CD4-positive, alpha-beta T cell treated with Interleukin-10 for 1 hour (primary cell): ENCODE measurements at places on chromosomes 6 and 20.

GRCh38 chr6:170128811-170129681 lies 161.8 kb downstream of the DLL1 start:
- no peak for DNase-seq

- no peak for DNase-seq
These were observed 398.5 kb downstream of the TAF4 start for GRCh38 chr20:61667056-61667792.

- DNase-seq: no peak
These were observed 69.3 kb downstream of the ALDH8A1 start for GRCh38 chr6:134880487-134881190.

GRCh38 chr20:36342331-36343120 lies 36.4 kb downstream of the DLGAP4 start:
- DNase-seq: no peak

DNA sequence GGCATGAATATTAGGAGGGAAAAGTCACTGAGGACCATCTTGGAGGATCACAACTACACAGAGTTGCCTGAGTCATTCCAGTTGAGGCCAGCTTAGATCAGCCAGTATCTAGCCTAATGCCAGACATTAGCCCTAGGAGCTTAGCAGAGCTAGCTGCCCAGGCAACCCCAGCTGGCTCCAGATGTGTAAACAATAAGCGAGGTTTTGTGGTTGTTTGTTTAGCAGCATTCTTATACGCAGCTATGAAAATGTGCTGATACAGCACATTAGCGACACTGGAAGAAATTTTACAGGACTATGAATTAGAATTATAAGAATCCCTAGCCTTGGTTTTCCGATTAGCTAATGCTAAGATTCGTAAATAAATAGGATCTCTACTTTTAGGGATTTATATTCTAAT lies 59.3 kb downstream of the BTBD3 start:
- DNase-seq: no peak

DNA sequence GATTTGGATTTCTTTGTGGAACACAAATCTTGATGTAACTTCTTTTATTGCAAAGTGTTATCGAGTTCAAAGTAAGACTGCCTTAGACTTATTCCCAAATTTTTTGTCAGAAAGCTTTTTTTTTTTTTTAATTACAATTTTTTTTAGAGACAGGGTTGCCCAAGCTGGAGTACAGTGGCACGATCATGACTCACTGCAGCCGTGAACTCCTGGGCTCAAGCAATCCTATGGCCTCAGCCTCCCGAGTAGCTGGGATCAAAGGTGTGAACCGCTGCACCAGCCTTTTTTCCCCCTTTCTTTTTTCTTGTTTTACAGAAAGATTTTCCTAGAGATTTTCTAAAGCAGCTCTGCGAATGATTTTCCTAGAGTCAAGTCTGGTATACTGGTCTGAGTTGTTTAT lies 2.8 kb downstream of the RIOK1 start:
- DNase-seq: no peak

DNA sequence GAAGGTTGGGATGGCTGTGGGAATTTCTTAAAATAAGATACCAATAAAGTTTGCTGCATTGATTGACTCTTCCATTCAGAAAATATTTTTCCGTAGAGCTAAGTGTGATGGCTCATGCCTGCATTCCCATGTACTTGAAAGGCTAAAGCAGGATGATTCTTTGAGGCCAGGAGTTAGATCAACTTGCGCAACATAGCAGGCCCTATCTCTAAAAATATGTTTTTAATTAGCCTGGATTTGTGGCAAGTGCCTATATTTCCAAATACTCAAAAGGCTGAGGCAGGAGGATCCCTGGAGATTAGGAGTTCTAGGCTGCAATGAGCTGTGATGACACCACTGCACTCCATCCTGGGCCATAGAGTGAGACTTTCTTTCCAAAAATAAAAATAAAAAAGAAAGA lies 431.2 kb upstream of the PTCHD4 start:
- no peak for DNase-seq

DNA sequence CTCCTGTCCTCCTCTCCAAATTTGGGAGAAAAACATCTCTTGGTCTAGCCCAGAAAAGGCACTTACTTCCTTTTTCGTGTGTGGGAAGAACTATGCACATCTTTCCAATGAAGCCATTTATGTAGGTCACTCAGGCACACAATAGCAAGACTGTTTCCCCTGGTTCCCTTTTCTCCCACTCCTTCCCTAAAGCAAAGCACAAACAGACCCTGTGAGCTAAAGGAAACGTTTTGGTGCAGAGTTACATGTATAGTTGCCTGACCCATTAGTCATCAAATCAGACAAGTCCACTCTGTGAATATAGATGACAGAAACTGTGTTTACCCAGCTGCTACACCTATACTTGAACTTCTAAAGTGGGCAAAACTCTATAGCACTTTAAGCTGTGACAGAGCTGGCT lies 474.6 kb downstream of the COL12A1 start:
- no peak for DNase-seq

DNA sequence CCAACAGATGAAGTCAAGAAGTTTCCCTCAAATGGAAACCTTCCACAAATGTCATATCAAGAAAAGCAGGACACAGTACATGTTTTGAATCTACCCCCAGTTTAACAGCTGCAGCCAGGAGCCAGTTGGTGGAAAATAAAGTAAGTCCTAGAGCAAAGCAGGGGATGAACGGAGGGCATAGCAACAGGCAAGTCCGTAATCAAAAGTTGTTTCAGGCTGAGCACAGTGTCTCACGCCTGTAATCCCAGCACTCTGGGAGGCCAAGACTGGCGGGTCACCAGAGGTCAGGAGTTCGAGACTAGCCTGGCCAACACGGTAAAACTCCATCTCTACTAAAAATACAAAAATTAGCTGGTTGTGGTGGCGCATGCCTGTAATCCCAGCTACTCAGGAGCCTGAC lies 2.4 kb upstream of the SALL4 start:
- DNase-seq: no peak

DNA sequence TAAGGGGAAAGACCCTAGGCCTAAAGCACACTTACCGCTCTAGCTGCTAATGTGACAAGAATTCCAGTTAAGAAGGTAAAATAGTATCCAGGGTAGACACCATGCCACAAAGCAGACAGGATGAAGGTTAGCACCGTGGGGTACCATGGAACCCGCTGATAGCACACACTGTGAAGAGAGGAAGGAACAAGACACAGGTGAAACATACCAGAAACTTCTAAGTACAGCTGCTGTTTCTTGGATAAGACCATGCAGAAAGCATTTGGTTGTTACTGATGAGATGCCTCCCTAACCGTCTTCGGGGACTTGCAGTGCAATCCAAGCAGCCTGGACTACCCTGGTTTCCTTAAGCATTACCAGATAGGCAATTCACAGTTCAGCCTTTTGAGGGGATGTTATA lies 99.4 kb downstream of the MBOAT1 start:
- no peak for DNase-seq

DNA sequence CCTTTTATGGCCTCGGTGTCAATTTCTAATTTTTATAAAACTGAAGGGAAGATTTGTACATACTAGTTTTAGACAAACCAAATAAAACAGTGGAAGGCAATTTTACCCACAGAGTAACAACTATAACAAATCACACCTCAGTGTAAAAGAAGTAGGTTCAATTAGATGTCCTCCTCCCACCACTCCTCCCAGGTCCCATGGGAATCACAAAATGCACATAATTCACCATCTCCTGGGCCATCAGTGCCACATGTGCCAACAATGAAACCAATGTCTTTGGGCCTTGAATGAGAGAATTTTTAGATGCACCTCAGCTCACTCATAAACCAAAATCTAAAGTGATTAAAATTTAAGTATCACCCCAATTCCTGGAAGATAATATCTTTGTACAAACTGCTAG lies 267.8 kb downstream of the BTBD9 start:
- no peak for DNase-seq

GRCh38 chr6:17099401-17100059 lies 2.3 kb upstream of the STMND1 start:
- DNase-seq: no peak

DNA sequence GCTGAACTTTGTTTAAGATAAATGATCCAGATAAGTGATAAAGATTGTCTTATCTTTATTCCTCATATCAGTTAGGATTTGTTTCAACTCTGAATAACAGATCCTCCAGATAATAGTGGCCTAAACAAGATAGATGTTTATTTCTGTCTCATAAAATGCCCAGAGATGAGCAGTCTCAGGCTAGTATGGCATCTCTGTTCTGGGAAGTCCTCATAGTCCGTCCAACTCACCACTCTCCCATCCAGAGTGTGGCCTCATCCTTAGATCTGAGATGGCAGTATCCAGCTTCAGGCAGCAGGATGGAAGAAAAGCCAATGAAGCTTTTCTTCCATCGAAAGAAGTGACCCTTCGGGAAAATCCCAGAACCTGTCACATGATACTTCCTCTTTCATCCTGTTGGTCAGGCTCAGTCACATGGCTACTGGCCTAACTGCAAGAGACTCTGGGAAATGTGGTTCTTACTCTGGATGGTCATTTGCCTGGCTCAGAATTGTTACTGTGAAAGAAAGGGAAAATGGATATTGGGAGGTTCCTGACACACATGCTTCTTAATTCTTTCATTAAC lies 29.4 kb upstream of the TAGAP start:
- no peak for DNase-seq
